ENCODE measurements at places on chromosomes 16 and 17.

GRCh38 chr17:63497708-63498483 is 21.0 kb downstream of the ACE start:
- DNase-seq, result no peak

- no peak for DNase-seq
These were observed 90.9 kb downstream of the GAS7 start for GRCh38 chr17:10107316-10108165.

- DNase-seq, result no peak
These were observed 147.3 kb upstream of the KCNJ18 start for GRCh38 chr17:21545064-21545463.

DNA sequence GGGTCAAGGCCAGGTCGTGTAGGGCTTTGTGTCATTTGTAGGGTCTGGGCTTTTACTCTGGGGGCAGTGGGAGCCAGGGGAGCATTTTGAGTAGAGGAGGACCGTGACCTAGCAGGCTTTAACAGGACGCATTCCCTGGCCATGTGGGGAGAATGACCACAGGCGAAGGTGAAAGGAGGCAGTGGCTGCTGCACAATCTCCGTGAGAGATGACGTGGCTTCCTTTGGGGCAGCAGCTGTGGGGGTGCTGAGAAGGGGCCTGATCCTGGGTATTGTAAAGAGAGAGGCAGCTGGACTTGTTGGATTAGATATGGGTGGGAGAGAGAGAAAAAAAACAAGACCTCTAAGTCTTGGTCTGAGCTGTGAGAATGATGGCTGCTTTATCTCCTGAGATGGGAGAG is 46.0 kb downstream of the KATNIP start:
- DNase-seq, result no peak

DNA sequence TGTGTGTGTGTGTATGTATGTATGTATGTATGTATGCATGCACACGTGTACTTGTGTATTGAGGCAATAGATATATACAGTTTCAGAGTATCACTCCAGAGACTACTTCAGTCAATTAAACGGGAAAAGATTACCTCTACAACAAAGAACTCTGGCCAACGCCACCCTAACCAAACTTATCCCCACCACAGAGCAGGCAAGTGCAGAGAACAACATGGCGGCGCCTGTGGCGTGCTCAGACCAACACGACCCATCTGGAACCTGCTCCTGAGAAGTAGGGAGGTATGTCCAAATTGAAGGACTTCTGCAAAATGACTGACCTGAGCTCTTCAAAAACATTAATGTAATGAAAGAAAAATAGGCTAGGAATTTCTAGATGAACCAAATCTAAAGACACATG is 12.4 kb downstream of the USP22 start:
- DNase-seq, result no peak

- no peak for DNase-seq
These were observed 11.6 kb downstream of the ZFPM1 start for GRCh38 chr16:88464447-88465318.

DNA sequence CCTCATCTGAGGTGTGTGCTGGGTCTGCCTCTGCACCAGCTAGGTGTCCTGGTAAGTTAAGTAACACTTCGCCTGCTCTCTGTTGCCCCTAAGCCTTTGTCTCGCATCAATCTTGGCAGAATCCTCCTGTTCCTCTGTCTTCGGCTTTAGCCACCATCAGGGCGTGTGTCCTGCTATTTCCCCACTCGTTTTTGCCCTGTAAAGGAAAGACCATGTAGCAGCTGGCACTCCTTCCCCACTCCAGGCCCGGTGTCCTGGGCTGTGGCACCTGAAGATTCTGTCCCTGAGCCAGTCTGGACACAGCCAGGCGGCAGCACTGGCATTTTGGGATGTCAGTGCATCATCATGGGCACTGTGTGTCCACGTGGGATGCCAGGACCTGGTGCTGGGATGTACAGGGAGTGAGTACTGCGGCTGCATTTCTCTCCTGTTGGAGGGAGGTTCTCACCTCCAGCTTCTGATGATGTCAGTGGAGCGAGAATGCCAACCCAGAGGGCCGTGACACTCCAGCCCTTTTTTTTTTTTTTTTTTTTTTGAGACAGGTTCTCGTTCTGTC is 26.2 kb upstream of the FOXK2 start:
- no peak for DNase-seq

- no peak for DNase-seq
These were observed 34.3 kb downstream of the CPSF4L start for GRCh38 chr17:73227379-73227778.

GRCh38 chr16:11205754-11206581 is 50.0 kb downstream of the SOCS1 start:
- DNase-seq, result no peak

DNA sequence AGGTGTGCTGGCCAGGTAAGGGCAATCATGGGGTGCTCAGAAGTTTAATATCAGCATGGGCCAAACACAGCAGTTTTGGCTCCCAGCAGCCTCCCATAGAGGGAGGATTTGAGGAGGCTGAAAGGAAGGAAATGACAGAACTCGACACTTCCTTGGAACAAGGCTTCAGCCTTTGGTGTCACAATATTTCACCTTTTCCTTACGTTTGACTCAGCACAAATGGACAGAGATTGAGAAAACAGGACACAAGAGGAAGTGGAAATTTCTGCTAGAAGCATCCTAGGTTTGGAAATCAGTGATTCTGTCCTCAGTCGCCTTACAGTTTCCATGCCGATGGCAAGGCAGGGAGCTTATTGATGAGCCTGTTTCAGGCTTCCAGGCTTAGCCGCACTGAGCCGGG is 181.4 kb downstream of the MAF start:
- no peak for DNase-seq

DNA sequence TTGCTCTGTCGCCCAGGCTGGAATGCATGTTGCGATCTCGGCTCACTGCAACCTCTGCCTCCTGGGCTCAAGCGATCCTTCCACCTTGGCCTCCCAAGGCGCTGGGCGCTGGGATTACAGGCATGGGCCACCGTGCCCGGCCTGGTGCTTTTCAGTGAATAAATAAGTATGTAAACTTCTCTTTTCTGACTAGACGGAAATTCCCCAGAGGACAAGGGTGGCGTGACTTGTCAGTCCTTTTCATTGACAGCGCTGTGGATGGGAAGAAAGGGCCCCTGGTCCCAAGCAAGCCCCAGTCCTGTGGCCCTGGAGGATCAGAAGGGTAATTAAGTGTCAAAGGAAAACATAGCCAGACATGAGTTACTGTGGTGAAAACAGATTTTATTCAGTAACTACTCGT is 9.6 kb upstream of the SPN start:
- no peak for DNase-seq

- no peak for DNase-seq
These were observed 75.5 kb downstream of the AATF start for GRCh38 chr17:37024181-37024637.

DNA sequence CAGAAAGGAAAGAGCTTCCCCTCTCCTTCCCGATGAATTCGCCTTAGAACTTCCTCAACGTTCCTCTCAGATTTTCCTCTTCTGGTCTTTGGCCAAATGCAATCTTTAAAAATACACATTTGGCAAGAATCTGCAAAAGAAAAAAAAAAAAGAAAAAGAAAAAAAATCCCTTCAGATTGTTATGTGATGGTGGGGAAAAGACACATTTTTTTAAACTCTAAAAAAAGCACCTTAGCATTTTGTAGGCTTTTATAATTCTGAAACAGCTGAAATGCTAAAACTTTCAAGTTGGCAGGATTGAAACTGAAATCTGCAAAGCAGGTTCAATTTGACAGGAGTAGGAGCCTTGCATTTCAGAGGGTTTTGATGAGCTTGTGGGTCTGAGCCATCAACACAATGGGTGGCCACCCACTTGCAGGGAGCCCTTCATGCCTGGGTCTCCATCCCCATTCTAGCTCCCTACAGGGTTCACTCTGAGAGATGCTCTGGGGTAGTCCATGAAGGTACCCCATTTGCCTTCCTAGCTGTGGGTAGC is 33.1 kb downstream of the CACNG3 start:
- no peak for DNase-seq

GRCh38 chr17:807523-808294 is 25.6 kb downstream of the MRM3 start:
- DNase-seq, result no peak

- no peak for DNase-seq
These were observed 5.3 kb downstream of the KDM6B start for GRCh38 chr17:7839190-7839875.

GRCh38 chr16:89319886-89320781 is 102.6 kb downstream of the ZNF778 start:
- no peak for DNase-seq

DNA sequence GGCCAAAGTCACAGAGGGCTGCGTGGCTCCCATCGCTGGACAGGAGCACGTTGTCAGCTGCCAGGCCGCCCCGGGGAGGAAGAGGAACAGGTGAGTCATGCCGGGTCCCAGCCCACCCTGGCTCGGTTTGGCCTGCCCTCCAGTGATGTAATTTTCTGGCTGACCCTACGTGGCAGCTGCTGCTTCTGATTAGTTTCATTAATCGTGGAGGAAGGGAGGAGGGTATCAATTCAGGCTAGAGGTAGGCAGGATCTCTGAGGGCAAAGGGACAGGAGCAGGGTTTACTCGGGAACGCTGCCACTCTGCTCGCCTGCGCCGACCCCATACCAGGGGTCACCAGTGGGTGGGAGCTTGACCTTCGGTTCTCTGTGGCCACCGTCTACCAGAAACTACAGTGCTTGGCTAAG is 11.7 kb upstream of the SPATA32 start:
- no peak for DNase-seq

GRCh38 chr17:70059071-70059470 is 16.0 kb upstream of the KCNJ16 start:
- no peak for DNase-seq

GRCh38 chr17:10211666-10212065 is 13.3 kb upstream of the GAS7 start:
- DNase-seq, result no peak

- no peak for DNase-seq
These were observed 62.4 kb upstream of the MTMR4 start for GRCh38 chr17:58576679-58577367.

DNA sequence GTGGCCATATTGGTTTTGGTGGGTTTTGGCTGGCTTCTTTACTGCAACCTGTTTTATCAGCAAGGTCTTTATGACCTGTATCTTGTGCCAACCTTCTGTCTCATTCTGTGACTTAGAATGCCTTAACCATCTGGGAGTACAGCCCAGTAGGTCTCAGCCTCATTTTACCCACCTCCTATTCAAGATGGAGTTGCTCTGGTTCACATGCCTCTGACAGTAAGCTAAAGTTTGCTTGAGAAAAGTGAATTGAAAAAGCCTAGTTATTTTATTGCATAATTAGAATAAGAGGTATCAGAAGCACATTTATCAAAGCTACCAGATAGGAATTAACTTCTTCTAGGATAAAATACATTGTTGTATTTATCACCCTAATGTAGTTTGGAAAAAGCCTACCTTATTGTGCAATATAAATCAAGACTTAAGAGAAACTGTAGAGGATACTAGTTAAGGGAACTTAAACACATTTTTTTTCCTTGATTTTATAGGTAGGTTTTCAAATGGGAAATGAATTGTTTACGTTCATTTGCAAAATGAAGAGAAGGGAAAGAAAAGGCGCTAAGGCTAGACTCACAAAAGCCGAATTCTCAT is 202.3 kb upstream of the KCNJ16 start:
- no peak for DNase-seq

- DNase-seq, result no peak
These were observed 428 bp upstream of the SALL1 start for GRCh38 chr16:51151435-51151960.

DNA sequence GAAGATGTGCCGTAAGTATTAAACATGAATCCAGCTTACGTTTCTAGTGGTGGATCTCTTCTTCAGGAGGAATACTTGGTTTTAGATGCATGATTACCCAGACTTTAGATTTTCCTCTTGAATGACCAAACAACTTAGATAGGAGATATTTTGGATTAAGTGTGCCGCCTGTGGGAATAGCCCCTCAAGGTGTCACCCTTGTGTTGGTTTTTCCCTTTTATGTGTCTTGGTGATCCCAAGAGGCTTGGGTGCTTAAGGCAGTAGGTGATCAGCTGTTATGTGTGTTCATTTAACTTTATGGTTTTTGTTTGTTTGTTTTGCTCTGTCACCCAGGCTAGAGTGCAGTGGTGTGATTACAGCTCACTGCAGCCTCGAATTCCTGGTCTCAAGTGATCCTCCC is 115.1 kb downstream of the PPM1E start:
- DNase-seq, result no peak

DNA sequence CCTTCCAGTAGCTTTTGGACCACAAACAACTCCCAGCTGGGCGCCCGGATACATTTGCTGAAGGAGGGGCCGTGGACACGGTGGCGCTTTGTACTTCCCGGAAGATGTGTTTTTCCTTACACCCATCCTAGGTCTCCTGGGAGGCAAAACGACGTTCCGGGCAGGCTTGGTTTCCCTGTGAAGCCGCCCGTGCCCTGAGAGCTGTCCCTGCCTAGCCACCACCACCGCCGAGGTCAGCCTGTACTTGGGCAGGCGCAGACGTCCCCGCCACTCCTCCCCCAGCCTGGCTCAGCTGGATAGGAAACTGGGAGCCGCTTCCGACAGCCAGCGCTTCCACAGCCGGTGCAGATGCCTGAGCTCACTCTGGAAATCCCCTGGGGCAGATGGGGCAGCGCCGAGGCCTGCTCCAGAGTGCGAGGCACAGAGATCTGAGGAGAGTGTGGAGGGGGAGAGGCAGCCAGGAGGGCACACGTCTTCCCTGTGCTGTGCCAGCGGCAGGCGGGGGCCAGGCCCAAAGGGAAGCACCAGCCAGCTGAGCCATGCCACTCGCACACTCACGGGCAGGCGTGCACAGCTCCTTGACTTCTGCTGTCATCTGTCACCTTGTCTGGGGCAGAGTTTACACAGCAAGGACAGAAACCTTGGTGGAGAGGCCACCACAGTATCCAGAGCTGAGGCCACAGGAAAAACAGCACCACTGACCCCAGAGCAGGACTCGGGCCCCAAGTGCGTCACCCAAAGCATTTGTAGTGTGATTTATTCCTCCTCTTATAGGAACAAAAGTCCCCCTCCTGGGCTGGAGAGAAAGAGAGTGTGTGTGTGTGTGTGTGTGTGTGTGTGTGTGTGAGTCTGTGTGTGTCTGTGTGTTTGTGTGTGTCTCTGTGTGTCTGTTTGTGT is 3.0 kb downstream of the RHBDF2 start:
- no peak for DNase-seq

- DNase-seq, result no peak
These were observed 174.9 kb upstream of the WSCD1 start for GRCh38 chr17:5895276-5895675.

- DNase-seq, result no peak
These were observed 117.5 kb downstream of the ASIC2 start for GRCh38 chr17:33175562-33175961.

- DNase-seq, result no peak
These were observed 40.6 kb upstream of the HOXB13 start for GRCh38 chr17:48769009-48769675.

DNA sequence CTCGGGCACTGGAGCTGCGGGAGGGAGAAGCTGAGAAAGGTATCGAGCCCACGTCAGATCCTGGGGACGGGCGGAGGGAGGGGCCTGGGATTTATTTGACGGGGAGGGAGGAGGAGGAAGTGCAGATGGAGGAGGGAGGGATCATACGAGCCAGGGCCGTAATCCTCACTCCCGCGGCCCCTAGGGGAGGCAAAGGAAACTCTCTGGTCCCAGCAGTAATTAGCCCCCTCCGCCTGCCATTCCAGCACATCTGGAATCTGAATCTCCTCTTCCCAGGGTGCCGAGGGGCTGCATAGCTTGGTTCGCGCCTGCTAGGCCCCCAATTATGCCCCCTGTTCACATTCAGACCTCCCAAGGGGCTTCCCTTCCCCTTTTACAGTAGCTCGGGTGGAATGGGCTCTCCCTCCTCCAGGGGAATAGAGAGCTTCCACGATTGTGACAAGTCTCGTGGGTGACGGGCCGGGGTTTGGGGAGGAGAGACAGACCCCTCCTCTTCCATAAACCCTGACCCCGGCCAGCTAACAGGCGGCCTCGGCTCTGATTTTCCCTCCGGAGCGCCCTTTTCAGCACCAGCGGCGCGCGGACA is at the start of gene SEZ6L2:
Gene SEZ6L2, minus strand, starts transcription at position 35 of the 586 bp plus-strand sequence. CDS start 531 bp downstream, outside the sequence.
- DNase-seq, result peak; percentile 52
